NCI-H82 (cell line): ENCODE measurements at places on chromosomes 6 and 20.

DNA sequence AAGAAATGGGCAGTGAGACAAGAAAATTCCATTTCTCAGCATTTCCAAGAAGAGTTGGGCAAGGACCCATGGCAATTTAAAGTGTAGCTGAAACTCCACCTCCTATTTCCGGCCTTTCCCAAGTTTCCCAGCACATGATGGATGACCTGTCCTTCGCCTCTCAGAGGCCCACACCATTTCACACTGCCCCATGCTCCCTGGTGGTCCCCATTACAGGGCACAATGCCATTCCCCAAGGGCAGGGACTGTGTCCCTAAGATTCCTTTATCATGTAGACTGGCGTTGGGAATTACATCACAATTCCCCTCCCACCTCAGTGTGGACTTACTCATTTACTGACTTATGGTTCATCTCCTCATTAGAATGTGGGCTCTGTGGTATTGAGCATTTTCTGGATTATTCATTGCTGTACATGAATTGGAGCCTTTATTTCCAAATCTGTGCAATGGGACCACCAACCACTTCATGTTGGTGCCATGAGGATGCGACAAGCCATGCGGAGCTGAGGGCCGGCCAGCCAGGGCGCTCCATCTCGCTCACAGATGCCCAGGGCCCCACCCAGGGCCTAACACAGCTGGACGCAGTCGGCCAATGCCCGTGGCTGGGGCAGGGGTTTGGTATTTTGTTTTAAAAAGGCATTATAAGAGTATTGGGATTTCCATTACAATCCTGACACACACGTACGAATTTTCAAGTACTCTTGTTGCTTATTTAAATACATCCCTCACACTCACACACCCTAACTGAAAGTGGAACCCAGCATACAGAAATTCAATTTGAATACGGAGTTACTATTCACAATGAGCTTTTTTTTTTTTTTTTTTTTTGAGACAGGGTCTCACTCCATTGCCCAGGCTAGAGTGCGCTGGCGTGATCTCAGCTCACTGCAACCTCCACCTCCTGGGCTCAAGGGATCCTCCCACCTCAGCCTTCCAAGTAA, 5.4 kb downstream of the ACSS1 start:
- DNase-seq = no peak

GRCh38 chr6:37202788-37203491, 33.0 kb downstream of the PIM1 start:
- DNase-seq = no peak

DNA sequence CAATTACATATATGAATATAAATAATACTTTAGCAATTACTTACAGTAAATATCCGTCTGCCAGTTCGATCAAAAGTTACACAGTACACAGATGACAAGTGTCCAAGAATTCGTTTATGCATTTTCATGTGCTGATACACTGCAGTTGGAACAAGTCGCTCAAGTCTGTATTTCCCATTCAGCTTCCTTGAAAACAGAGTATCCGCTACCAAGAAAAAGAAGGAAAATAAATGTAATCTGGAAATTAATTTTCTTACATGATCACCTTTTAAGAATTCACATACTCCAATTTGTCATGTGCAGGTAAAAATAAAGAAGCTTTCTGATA, 35.3 kb downstream of the PHIP start:
- DNase-seq = no peak

GRCh38 chr6:16671302-16672289, 89.7 kb downstream of the ATXN1 start:
- no peak for DNase-seq

DNA sequence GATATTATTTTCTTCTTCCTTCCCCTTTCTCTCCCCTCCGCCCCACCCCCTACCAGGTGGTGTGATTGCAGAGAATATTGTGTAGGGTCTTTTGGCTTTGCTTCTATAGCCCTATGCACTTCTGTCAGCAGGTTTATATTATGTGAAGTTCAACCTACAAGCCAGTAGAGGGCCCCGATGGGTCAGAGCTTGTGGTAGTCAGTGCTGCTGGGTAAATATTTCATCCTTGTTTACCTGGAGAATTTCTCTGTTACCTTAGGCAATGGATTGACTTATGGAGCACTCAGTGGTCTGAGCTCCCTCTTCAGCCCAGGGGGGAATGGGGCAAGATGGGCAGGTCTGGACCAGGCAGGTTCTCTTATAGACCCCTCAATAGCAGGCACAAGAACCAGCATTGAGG, 720.9 kb downstream of the GRIK2 start:
- peak; percentile 34 for DNase-seq

- no peak for DNase-seq
Measured at GRCh38 chr20:13397300-13397724, 176.2 kb downstream of the ISM1 start.

DNA sequence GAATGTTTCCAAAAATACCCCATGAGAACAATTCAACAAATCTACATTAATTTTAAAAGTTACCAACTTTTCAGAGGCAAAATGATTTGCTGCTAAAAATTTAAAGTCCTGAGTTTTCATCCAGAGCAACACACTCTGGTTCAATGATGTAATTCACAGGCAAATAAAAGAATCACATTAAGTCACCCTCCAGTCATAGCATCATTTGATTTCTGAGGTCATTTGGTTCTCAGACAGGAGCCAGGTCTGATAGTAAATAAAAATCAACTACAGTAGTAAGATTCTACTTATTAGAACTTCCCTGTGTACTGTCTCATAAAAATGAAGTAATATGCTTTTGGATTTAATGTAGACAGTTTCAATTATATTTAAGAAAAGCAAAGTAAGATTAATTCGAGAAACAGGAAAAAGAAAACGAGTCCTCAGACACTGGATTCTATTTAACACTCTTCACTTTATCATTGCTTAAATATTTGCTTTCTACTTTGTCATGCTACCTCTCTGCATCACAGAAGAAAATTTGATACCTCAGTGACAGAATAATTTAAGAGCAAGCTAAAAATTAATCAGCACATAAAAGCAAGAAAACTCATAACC, 25.8 kb downstream of the MAP7 start:
- no peak for DNase-seq

DNA sequence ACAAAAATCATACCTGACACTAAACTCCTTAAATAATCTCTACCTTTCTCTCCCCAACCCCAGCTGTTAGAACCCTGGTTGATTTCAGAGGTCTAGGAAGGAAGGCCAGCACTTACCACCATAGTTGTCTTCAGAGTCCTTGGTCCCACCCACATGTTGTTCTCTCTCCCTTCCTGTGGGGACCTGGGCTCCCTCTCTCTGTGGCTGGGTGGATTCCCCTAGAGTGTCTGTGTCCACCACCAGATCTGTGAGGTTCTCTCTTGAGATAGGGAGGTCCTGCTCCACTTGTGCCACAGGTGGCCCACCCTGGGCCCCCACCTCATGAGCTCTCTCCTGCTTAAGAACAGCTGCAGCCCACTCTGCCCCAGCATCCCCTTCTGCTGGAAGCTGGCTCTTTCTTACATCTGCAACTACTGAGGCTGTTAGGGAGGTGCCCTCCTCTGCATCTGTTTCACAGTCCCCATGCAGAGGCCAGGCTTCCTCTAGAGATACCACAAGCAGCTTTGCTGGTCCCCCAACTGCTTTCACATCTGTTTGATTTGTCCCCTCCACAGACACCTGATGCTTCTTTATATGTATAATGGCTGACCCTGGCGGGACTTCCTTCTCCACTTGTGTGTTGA, 5.2 kb downstream of the MDC1 start:
- no peak for DNase-seq

GRCh38 chr20:43844778-43845614, 69.7 kb upstream of the TOX2 start:
- DNase-seq = no peak

DNA sequence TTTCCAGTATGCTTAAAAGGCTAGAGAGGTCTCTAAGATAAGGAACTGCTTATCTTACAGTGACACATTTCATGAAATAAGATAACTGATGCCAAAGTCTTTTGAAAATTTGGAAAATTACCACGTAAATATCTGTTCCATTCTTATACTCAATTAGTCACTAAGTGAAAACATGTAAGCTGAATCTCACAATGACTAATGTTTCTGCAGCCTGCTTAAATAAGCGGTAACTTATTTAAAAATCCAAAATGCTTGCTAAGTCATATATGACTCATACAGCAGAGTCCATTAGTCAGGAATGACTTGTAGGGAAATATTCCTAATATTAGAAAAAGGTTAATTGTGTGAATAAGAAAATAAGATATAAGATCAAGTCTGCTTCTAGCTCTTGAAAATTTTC, 27.8 kb upstream of the LGSN start:
- DNase-seq = no peak

- DNase-seq = no peak
Measured at GRCh38 chr6:168964138-168964835, 289.4 kb downstream of the THBS2 start.

DNA sequence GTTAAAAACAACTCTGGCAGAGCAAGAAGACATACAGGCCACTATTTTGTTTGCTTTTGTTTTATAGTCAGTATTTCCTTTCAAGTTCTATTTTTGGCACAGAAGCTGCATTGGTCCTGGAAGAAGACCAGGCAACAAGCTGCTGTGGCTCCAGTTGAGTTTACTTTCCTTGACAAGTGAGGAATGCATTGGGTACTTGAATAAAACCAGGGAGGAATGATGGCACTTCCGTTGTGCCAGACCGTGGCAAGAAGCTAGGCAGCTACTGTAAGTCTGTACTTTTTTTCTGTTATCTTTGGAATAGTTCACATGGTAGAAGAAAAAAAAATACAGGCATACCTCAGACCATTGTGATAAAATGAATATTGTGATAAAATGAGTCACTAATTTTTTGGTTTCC, 66.3 kb downstream of the NCOA3 start:
- DNase-seq = no peak

GRCh38 chr6:91704531-91704930, 1117.7 kb upstream of the MAP3K7 start:
- DNase-seq = no peak

GRCh38 chr6:4180652-4181255, 45.4 kb upstream of the ECI2 start:
- peak; percentile 38 for DNase-seq

DNA sequence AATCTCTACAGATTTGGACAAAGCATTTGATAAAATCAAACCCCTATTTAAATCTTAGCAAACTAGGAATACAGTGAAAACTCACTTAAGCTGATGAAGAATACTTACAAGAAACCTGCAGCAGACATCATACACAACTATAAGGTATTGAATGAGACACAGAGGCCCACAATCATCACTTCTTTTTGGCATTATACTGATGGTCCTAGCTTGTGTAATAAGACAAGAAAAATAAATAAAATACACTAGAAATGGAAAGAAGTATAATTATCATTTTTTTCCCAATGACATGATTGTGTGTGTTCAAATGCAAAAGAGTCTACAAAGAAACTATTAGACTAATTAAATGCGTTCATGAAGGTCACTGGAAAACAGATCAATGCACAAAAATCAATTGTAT, 8.8 kb upstream of the OR2B6 start:
- DNase-seq = no peak

DNA sequence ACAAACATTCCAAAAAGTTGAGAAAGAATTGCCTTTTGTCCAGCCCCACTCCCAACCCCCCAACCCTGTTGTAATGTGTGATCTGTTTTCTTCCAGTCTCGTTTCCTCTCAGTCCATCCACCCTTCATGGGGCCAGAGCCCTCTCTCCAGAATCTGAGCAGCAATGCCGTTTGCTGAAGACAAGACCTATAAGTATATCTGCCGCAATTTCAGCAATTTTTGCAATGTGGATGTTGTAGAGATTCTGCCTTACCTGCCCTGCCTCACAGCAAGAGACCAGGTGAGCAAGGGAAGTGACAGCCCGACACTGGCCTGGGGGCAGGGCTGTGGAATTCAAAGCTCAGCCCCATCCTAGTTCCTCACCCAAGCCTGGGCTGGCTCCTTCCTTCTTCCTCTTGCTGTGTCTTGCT, 7.8 kb downstream of the MAVS start:
- DNase-seq = no peak

DNA sequence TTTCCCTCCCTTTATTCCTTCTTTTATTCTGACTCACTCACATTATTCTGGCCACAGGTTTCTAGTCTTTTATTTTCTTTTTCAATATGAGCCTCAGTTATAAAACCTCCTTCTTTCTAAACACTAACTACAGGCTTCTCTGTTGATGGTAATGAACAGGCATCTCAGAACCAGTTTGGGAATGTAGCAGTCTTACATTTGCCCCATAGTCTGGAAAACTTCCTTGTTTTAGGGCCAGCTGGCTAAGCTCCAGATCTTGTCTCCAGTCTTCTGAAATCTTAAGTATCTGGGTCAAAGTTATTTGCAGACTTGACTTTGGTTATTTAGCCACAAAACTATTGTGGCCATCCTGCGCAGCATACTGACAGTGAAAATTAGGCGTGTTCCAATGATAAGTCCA, 97.0 kb upstream of the MAN1A1 start:
- no peak for DNase-seq

DNA sequence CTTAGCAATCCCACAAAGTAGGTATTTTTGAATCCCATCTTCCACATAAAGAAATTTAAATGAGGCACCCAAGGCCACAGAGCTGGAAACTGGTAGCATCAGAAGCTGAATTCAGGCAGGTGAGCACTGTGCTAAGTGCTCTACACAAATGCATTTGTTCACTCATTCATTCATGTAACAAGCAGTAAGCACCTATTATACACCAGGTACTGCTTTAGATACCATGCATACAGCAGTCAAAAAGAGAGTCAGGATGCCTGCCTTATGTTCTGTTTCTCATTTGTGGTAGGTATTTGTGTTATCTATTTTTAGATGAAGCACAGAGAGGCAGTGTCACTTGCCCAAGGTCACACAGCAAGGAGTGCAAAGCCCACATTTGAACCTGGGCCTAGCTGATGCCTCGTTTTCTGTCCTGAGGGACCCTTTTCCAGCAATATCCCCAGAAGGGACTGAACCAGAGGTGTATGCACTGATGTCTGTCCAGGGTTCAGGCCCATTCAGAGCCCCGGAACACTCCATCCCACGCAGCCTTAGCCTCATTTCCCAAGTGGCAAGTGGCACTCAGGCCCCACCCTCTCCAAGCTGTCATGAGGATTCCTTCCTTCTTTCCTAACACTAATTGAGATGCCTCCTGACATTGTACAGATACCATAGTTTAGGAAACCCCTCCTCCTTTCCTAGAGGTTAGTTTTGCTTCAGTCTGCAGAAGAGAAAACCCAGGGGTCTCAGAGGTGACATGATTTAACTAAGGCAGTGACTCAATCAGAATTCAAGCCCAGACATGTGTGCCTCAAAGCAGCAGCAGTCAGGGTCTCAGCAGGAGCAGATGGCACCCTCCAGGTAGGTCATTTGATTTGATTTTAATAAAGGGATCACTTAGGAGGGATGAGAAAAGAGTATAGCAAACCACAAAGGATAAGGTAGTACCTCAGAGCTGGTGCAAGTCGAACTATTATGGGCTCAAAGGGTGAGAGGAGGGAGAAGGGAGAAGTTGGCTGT, 61.2 kb upstream of the SIRPA start:
- no peak for DNase-seq
